NCI-H2081 (cell line): ENCODE measurements at places on chromosomes 12 and 14.

GRCh38 chr12:122159882-122160281, 14.1 kb downstream of the IL31 start:
- no peak for DNase-seq

GRCh38 chr14:54857830-54858269, 44.8 kb downstream of the GCH1 start:
- no peak for DNase-seq

DNA sequence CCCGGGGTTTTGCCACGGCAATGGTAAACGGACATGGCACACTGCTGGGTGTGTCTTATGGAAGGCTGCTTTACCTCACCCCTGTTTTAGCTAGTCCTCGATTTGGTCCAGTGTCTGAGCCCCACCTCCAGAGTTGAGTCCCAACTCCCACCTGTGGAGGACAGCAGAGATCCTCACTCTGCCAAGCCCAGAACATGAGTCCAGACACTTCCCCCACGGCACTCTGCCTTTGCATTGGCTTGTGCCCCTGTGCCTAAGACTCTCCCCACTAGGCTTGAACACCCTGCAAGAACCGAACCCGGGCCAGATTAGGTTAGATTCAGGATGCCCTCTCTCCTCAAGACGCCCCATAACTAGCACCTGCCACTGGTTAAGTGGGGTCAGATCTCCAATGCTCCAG, 59.8 kb upstream of the C14orf180 start:
- no peak for DNase-seq

DNA sequence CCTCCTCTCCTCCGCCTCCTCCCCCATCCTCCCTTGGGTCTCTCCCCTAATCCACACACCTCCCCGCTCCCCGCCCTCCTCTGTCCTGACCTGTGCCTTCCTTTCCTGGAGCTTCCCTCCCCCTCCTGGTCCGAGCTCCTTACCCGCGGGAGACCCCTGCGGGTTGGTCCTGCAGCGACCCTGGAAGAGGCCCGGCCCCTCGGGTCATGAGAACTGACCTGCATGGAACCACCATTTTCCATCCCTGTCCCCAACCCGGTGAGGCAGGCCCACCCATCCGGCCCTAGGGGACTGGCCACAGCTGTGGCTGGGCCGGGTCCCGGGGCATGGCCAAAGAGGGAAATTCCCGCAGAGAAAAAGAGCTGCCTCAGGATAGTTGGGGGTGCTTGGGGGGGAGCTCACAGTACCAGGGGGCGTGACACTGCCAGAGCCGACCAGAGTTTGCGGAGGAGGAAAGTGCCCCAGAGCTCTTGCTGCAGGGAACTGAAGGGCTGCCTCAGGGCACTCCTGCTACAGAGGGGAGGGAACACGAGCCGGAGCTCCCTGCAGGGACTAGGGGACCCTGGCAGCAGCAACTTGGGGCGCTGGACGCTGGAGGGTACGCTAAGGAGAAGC, 613 bp downstream of the ARHGEF40 start:
- no peak for DNase-seq

DNA sequence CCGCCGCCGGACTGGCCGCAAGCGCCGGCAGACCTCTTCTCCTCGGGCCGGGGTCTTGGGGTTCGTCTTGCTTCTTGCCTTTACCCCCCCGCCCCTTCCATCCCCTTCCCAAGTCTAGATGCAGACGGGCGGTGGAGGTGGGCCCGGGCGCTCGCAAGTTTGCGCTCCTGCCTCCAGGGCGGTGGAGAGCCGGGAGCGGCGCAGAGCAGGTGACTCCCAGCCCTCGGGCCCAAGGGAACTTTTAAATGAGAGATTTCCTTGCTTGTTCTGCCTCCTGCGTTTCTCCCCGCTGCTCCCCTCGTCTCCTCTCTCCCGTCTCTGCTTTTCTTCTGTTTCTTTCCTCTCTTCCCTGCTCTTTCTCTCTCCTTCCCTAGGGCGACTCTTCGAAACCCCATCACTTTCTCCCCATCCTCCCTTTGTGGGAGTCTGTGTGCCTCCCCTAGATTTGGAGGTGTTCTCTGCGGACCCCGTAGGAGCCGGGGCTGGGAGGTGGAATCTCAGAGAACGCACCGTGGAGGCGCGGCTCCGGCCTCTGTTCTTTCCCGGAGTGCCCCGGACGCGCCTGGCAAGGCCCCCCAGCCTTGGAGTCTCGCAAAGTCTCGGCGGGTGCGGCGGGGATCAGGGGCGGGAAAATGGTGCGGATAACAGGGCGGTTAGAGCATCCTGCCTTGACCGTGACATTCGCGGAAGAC, 114.7 kb upstream of the MYL2 start:
- no peak for DNase-seq

- DNase-seq: no peak
Observed at GRCh38 chr14:96212140-96212539, 7.5 kb downstream of the BDKRB2 start.

DNA sequence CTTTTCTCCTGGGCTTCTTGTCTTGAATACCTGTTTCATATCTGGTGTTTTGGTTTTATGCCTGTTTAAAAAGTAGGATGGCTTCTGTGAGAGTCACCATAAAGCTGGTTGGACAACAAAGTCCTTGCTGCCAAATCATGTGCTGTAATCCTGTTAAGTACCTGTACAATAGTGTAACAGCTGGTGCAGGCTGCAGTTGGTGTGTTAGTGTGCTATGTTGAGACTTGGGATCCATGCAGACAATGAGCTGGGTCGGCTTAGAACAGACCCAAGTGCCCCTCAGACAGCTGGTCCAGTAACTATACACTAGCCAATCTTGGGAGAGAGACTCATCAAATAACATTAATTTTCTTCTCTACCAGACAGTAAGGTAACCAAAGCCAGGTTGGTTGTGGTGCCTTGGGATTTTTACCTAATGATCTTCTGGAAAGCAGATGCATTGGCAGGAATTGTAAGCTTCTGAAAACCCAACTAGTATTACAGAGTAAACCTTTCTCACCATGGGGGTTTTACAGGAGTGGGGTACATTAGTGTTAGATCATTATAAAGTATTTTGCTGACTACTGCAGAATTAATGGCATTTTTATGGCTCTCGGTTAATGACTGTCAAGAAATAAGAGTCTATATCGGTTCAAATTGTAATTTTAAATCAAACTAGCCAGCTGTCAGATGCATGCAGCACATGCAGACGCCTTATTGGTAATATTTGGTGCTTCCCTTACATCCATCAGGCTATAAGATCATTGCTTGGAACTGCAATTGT, 231.2 kb downstream of the PDZRN4 start:
- DNase-seq: no peak

DNA sequence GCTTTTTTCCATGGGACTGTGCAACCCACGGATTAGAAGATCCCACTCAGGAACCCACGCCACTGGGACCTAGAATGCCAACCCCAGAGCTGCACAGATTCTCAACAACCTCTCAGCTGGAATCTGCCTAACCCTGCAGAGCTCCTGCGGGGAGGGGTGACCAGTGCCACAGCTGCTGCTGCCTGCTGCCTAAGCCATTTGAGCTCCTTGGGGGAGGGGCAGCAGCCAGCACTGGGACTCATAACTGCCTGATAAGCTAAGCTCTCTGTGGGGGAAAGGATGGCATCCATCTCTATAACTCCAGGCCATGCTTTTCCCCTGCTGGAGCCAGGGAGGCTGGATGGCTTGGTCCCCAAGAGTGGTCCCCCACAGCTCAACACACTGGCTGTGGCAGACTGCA, 182.8 kb downstream of the SLC5A8 start:
- no peak for DNase-seq

- no peak for DNase-seq
Observed at GRCh38 chr14:31582286-31582691, 21.1 kb downstream of the NUBPL start.

DNA sequence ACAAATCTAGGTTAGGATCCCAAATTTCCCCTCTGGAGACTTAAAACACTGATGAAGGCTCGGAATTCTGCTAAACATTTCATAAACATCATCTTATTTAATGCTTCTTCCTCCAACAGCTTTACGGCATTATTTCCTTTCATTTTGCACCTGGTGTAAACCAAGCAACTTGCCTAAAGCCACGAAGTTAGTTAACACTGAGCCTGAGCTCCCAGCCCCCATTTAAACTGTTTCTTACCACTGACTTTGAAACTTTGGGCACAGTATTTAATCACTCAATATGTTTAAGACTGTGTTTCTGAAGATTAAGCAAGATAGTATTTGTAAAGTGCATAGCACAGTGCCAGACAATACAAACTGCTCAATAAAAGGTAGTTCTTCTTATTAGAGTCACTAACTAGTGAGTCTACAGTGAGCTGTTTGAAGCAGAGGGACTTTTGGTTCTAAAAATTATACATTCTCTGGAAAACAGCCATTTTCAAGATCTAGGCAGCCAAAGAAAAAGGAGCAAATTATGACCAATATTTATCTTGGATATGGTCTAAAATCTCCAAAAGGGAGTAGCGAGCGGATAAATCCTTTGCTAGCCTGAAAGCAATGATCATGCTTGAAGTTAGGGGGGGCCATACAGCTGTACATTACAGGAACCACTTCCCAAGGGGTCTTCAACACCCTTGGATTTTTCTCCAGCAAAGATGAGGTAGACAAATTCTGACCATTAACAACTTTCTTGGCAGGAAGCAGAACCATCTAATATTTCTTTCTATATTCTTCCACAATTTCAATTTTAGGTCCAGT, 4.0 kb downstream of the EGLN3 start:
- DNase-seq: no peak

DNA sequence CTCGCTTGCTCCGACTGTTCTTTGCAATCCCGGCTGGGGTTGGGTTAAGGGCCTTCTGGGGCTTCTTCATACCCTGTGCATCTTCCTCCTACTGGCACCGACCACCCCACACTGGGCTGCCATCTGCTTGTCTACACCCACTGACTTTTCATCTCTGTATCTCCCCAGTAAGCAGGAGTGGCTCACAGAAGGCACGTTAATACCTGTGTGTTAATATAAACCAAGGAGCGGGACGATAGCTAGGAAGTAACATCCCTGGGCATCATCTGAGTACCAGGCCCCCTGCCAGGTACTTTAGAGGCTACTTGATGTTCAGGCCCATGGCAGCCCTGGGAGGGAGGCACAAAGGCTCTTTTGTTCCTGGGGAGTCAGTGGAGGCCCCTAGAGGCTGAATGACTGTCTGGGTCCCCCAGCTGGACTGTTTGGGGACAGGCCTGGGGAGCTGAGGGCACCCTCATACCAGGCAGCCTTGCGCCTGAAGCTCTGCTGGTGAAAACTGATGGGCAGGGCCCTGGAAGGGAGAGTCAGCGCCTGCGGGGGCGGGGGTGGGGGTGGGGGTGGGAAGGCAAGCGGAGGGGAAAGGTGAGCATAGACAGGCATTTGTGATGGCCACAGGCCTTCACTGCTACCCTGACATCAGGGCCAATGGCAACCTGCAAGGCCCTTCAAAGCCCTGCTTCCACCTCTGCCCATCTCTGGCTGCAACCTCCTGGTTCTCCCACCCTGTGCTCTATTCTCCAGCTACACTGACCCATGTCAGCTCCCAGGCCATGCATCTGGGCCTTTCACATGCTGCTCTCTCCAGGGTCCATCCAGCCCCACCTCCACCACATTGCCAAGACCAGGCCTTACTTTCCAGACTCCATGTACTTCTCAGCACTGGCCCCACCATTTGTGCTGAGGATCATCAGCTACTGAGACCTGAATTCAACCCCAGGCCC, 34.2 kb upstream of the DEGS2 start:
- no peak for DNase-seq

DNA sequence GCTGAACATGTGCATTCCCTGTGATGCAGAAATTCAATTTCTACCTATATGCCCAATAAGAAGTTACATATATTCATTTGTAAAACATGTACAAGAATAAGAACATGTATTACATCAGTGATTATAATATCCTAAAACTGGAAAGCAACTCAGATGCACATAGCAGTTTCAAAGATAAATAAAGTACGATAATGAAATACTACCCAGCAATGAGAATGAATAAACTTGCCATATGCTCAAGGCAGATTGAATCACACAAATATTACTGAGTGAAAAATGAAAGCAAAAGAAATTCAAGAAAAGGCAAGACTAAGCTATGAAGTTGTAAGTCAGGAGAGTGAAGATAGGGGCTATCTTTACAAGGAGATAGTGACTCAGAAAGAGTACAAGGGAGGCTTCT, 345.3 kb upstream of the OR4E1 start:
- no peak for DNase-seq

DNA sequence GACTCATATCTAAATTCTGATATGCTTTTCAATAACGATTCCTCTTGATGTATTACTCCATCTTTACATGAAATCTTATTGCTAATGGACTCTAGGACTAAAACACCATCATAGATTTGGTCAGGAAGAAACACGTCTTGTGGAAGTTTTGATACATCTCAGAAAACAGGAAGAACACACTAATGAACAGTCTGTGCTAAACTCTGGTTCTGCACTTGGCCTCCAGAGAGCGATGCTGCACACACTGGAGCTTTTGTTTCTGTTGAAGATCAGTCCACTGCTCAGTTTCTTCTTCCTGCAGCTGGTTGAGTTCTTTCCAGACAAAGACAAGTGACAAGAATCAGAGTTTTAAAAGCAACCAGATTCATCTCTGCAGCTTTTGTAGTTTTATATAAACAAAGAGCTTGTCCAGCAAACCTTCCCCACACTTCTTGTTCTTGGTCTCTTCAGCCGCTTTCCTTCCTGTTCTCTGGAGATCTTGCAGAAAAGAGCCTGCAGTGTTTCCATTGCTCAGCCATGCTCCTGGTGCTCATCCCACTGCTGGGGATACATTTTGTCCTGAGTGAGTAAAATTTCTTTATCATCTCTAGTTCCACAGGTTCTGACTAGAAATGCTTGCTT, 229.1 kb upstream of the OR4E1 start:
- DNase-seq: no peak

- DNase-seq: no peak
Observed at GRCh38 chr14:63986789-63987533, 134.2 kb downstream of the SYNE2 start.

DNA sequence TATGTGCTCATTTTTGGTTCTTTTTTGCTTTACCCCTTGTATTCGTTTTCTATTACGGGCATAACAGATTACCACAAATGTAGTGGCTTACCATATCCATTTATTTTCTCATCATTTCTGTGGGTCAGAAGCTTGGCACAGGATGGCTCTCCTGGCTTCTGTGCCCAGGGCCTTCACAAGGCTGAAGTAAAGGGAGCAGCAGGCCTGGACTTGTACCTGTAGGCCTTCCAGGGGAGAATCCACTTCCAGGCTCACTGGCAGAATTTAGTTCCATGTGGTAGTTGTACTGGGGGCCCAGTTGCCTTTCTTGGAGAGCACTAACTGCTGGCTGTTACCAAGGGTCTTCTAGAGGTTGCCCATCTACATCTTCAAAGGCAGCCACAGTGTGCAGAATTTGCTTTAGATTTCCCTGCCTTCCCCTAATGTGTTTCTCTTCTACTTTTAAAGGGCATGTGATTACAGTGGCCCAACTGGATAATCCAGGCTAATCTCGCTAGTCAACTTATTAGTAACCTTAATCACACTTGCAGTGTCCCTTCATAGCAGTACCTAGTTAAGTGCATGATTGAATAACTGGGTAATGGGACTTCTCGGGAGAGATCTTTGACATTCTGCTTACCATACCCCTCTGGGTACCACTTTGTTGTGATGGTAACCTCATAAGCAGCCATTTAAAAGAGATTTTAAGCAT, 67.0 kb downstream of the CRADD start:
- DNase-seq: no peak

GRCh38 chr12:20807192-20808080, 3.1 kb upstream of the SLCO1B3 start:
- no peak for DNase-seq

GRCh38 chr12:104930388-104931326, 27.4 kb downstream of the SLC41A2 start:
- DNase-seq: no peak

- DNase-seq: no peak
Observed at GRCh38 chr14:69819607-69820006, 22.6 kb upstream of the SLC10A1 start.

GRCh38 chr14:74614508-74615495, 2.8 kb upstream of the LTBP2 start:
- DNase-seq: no peak

- DNase-seq: no peak
Observed at GRCh38 chr12:93950311-93950710, 198.1 kb upstream of the PLXNC1 start.
